ENCODE measurements at places on chromosomes 7 and 10.

- no peak for DNase-seq
Observed at GRCh38 chr10:130739757-130740145, 571.8 kb downstream of the TCERG1L start.

DNA sequence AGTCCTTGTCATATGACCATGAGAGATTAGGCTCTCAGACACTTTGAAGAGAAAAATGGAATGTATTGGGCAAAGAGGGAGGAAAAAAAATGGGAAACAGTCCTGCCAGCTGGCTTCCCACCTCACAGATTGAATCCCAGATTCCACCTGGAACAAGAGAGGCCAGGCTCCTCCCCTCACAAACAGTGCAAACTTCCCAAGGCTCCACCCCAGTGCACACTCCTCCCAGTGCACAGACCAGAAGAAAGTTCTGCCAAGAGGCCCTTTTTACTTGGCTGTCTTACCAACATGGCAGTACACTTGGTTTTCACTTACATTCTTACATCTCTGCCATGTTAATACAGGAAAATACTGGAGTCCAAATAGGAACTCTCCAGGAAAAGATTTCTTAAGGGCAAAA, 202.3 kb downstream of the AHR start:
- no peak for DNase-seq

GRCh38 chr10:114043532-114044246, at the start of gene ADRB1:
ADRB1 (plus strand) TSS chr10:114043866; CDS start chr10:114044133, 267 bp downstream.
- DNase-seq: no peak

GRCh38 chr10:122495406-122496340, 34.3 kb downstream of the HTRA1 start:
- no peak for DNase-seq

- no peak for DNase-seq
Observed at GRCh38 chr7:147923841-147924240, 666.7 kb upstream of the C7orf33 start.

- no peak for DNase-seq
Observed at GRCh38 chr10:123170961-123171360, 16.8 kb downstream of the BUB3 start.

- DNase-seq: peak; percentile 12
Observed at GRCh38 chr7:142482891-142483658, 225.2 kb upstream of the PRSS58 start.

GRCh38 chr7:148712678-148713329, 14.1 kb downstream of the CUL1 start:
- DNase-seq: no peak

GRCh38 chr10:51100221-51100620, 25.9 kb downstream of the PRKG1 start:
- no peak for DNase-seq

- DNase-seq: no peak
Observed at GRCh38 chr10:48274636-48275035, at the start of gene FRMPD2. FRMPD2 (minus strand) TSS chr10:48274696; CDS start chr10:48274567, 129 bp downstream.

DNA sequence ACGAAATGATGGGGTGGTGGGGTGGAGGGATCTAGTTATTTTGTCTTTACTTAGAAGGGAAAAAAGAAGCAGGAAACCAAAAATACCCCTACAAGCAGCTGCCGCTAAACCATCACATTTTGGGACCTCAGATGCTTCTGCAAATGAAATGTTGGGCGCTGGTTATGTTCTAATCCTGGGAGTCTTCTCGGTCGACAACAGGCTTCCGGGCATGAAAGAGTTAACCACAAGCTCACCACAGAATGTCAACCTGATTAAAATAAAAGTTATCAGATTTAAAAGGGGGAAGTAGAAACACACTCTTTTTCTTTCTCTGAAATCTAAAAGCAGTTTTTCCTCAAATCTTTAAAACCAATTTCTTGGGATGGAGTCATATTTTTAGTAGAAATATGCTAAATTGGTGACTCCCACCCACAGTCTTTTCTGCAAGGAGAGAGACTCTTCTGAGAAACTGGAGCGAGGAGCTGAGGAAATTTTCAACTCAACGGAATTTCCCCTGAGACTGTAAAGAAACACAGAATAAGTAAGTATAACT, 16.8 kb downstream of the IL2RA start:
- no peak for DNase-seq

GRCh38 chr10:29355411-29355991, 66.6 kb downstream of the LYZL1 start:
- DNase-seq: no peak

GRCh38 chr7:82080254-82080927, 310.5 kb upstream of the HGF start:
- no peak for DNase-seq

- DNase-seq: no peak
Observed at GRCh38 chr7:102872460-102872859, 40.3 kb upstream of the LRRC17 start.

DNA sequence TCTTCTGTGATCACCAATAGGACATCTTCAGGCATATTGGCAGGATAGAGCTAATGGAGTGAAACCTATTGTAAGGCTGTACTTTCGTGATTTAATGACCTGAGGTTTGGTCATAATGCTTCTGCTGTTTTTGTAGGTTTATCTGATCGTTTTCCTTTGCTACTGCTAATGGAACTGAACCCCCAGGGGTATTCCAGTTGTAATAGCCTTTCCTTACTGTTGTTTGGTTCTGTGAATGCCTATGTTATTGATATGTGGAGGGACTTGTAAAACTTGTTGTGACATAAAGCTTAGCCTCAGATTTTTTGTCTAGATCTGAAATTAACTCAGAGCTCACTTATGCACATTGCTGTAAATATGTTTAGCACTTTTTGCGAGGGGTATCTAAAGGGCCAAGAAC, 10.9 kb upstream of the VWA2 start:
- DNase-seq: no peak

- no peak for DNase-seq
Observed at GRCh38 chr10:72483471-72483870, 128.8 kb upstream of the DNAJB12 start.

GRCh38 chr7:16347827-16348192, 73.5 kb downstream of the CRPPA start:
- no peak for DNase-seq

DNA sequence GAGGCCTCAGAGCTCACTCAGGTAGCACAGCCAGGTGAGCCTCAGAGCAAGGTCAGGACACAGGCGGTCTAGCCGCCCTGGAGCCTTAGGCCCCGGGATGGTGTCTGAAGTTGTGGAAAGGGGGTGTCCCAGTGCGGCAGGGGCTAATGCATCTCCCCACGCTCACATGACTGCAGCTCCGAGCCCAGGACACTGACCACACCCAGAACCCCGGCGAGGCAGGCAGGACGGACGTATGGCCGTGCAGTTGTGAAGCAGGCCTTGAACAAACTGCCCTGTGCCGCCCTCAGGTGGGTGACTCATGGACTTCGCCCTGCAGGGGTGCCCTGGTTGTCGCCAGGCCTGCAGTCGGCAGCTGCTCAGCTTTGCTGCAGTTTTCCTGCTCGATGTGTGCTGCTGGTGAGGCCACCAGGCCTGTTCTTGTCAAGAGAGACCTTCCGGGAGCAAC, 5.0 kb upstream of the PRKAR1B start:
- DNase-seq: no peak

- DNase-seq: no peak
Observed at GRCh38 chr7:103048833-103049232, 25.8 kb downstream of the FBXL13 start.

- no peak for DNase-seq
Observed at GRCh38 chr7:150620061-150620460, 12.1 kb downstream of the GIMAP6 start.

- peak; percentile 35 for DNase-seq
Observed at GRCh38 chr10:22651276-22651980, 63.0 kb downstream of the PIP4K2A start.

- DNase-seq: no peak
Observed at GRCh38 chr7:53437336-53437735, 401.9 kb downstream of the POM121L12 start.

GRCh38 chr7:99369767-99370391, 4.7 kb upstream of the ARPC1B start:
- DNase-seq: no peak

DNA sequence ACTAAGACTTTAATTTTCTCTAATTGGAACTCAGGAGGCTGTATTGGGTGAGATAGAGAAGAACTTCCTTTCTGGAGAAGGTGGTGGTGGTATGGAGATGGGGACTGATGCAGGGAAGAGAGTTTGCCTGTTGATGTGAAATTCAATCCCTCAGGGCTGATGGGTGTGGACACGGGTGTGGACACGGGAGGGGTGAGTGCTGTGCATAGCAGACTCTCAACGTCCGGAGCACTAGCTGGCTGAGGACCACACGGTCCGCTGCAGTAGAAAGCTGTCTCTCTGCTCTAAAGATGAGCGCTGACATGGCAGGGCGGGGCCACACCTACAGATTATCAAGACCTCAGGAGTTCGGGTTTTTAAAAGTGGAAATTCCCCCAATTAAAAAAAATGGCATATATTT, 148.5 kb upstream of the PITRM1 start:
- DNase-seq: no peak

DNA sequence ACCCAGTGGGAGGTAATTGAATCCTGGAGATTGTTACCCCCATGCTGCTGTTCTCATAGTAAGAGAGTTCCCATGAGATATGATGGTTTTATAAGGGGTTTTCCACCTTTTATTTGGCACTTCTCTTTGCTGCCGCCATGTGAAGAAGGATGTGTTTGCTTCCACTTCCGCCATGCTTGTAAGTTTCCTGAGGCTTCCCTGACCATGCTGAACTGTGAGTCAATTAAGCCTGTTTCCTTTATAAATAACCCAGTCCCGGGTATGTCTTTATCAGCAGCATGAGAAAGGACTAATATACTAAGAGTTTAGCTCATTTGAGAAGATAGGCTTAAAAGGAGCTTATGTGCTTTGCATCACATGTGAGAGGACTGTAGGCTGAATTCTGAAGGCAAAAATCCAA, 29.3 kb downstream of the TMEM248 start:
- DNase-seq: no peak

GRCh38 chr10:94002156-94002555, 8.4 kb downstream of the PLCE1 start:
- DNase-seq: no peak

DNA sequence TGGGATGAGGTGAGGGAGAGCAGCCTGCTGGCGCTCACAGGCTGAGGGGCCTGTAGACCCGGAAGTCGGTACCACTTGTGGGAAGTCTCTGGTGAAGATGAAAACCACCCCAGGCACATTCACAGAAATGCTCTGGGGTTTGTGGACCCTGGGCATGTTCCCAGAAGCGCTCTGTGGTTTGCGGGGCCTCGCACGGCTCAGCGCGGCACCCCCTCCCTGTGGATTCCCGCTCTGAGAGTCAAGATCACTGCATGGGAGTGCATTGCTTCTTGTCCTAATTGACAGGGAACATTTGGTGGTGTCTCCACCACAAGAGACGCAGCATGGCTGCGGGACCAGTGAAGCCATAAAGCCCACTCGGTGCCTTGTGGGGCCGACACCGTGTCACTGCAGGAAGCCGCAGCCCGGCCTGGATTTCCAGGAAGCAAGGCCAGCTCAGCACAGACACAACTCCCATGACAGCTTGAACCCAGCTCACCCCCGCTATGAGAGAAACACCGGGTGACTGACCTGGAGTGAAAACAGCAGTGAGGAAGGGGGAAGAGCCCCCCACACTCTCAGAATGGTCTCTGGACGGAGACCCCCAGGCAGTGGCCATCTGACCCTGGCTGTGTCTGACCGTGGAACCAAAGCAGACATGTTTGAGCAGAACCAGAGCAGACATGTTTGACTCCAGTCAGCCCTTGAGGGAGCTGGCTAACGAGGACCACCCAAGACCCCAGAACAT, 157.2 kb downstream of the PTPRN2 start:
- DNase-seq: no peak

- DNase-seq: no peak
Observed at GRCh38 chr10:98457721-98458120, 11.0 kb upstream of the HPS1 start.

- no peak for DNase-seq
Observed at GRCh38 chr7:91752102-91752501, 128.4 kb downstream of the MTERF1 start.

- DNase-seq: no peak
Observed at GRCh38 chr10:30270247-30270646, 78.8 kb downstream of the MTPAP start.

DNA sequence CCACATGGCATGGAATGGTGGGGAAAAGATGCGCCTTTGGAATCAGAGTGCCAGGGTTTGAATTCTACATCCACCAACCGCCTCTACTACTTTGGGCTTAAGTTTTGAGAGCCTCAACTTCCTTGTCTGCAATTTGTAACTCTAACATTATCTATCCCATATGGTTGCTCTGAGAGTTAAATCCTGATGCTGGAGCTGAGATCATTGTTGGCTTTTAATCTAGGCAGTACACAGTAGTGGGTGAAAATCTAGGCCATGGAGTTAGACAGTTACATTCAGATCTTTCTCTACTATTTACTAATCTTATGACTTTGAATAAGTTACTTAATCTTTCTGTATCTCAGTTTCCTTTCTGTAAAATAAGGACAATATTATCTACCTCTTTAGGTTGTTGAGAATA, 149.7 kb upstream of the AOAH start:
- DNase-seq: no peak

- no peak for DNase-seq
Observed at GRCh38 chr10:60560451-60560850, 170.8 kb upstream of the ANK3 start.

- DNase-seq: no peak
Observed at GRCh38 chr10:427761-428519, 261.5 kb downstream of the DIP2C start.

DNA sequence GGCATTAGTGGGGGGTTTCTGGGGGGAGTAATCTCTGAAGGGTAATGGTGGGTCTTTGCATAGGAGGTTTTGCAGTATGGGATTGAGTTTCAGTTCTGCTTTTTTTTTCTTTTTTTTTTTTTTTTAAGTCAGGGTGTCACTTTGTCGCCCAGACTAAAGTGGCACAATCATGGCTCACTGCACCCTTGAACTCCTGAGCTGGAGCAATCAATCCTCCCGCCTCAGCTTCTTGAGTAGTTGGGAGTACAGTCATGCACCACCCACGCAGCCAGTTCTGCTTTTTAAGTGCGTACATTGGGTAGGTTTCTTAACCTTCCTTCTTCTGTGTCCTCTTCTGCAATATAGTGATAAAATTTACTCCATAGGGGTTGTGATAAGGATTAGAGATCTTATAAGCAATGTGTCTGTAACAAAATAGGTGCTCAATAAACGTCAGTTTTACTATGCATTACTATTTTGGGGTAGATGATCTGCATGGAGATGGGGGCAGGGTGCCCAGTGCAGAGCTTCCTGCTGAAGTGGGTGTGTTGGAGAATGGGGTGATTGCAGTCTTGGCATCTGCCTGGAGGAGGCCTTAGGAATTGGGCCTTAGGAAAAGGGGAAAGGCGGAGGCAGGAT, 9.6 kb downstream of the KAZALD1 start:
- no peak for DNase-seq

GRCh38 chr10:34719746-34720145, 95.3 kb downstream of the PARD3 start:
- no peak for DNase-seq

GRCh38 chr7:24732646-24733413, 24.4 kb downstream of the GSDME start:
- DNase-seq: no peak
